B cell (primary cell): ENCODE measurements at places on chromosomes 4 and X. TPM values are rescaled to one million over a fixed set of nuclear protein-coding genes. Genes with fewer than 3 reads are reported as not detected.

TEX13D gene
- not detected in 2 replicates for total RNA-seq

BBS12 gene
- 2.9 and 3.4 TPM in 2 replicates for total RNA-seq

GRCh38 chrX:24561121-24561520 lies 86.0 kb downstream of the PCYT1B start:
- peak; percentile 3 for DNase-seq

DNA sequence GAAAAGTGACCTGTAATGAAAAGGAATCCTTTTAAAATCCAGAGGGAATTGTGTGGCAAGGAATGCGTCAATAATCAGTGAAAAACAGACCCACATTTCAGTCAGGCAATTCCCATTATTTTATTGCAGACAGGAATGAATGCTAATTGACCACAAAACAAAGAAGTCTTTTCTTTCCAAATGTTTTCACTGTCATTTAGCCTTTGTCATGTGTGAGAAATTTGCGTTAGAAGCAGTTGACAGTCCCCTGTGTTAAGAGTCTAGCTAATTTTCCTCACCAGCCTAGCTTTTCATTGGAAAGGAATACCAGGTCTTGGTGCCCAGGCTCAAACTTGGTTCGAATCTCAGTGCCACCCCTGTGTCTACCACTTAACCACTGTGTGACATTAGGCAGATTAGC lies 83.4 kb downstream of the KIT start:
- DNase-seq = no peak

DNA sequence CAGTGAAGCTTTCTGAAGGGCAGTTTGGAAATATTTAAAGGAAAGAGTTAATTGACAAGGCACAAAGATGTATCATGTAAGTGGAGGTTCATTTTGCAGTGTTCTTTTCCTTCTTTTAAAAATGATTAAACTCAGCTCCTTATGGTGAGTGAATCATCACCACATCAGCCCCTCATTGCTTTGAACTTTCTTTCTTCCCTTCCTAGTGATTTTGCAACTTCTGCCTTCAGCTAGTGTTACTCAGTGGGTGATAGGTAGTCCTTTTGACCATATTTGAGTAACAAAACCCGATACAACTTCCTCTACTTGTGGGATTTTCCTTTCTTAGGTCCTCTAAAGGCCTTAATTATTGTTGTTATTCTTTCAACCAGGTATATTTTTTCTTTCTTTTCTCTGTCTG lies 8.2 kb downstream of the ZCCHC4 start:
- DNase-seq = no peak

DNA sequence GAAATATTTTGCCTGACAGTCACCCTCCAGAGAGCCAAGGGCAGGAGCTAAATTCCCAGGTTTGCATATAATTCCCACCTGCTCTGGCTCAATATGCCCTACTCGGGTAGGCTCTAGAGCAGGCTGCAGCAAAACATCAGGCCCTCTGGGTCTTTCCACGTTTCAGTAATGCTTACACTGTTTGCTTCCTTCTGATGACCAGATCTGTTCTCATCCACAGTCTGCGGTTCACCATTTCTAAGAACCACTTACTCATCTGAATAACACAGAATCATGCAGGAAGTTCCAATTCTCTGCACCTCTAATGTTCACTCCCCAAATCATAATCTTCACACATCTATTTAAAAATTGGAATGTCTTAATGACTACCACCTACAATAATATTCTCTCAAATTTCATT lies 141.4 kb downstream of the PPP3CA start:
- DNase-seq = peak; percentile 14
